ENCODE measurements at places on chromosomes 12 and 14.

DNA sequence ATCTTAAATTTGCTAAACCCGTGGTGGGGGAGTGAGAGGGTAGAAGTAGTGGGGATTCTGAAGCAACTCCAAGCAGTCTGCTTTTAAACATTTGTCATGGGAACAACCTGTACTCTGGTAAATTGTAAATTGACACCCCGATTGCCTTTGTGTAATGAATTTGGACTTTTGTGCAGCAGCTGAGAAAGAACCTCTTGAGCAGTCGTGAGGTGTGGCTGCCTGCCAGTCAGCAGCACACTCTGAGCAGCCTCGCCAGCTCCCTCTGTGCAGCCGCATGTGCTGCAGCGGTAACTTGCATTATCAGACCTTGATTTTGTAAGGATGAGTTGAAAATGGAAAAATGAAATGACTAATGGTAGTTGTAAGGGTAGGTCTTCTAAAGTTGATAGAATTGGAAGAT is 74.3 kb downstream of the SUSD6 start:
- peak overlapping the region; percentile 33 for H3K27ac ChIP-seq
- peaks cover 78% of the 10 kb centered on the region for H3K4me1 ChIP-seq
- no peaks in the 10 kb centered on the region for H3K27me3 ChIP-seq
- peaks cover 11% of the 10 kb centered on the region for H3K36me3 ChIP-seq

DNA sequence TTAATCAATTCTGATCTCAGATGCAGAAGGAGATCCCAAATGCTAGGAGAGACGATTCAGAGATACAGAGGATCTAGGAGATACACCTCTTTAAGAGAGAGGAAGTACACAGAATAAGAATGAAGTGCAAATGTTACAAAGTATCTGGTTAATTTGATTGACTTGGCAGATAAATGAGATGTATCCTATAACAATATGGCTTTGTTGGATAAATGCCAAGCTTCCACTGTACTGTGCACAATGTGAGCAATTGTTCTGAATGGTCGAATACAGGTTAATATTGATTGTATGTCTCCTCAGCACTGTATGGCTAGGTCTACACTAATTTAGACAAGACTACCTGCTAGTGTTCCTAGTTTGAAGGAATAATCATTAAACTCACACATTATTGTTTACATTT is 119.6 kb upstream of the PTPRB start:
- no peak overlapping the region for H3K4me3 ChIP-seq
- no peak overlapping the region for H3K27ac ChIP-seq
- no peaks in the 10 kb centered on the region for H3K4me1 ChIP-seq
- no peak for DNase-seq
- H3K36me3 ChIP-seq = no peaks in the 10 kb centered on the region

DNA sequence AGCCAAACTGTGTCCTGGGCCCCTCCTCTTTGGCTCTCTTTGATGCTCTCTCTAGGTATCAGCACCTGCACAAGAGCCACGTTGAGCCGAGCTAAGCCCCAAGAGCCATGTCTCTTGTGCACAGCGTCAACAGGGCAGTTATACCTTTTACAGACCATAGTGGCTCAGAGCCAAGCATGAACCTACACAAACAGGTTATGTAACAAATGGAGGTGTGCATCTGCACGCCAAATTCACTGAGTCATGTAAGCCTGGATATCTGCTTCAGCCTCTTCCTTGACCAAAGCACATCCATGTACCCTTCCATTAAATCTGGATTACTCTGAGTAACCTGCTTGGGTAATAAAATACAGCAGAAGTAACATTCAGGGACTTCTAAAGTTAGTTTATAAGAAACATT is 509.7 kb downstream of the NAV3 start:
- H3K27me3 ChIP-seq = no peaks in the 10 kb centered on the region
- no peaks in the 10 kb centered on the region for H3K4me1 ChIP-seq
- no peak overlapping the region for H3K27ac ChIP-seq
- H3K36me3 ChIP-seq = no peaks in the 10 kb centered on the region

DNA sequence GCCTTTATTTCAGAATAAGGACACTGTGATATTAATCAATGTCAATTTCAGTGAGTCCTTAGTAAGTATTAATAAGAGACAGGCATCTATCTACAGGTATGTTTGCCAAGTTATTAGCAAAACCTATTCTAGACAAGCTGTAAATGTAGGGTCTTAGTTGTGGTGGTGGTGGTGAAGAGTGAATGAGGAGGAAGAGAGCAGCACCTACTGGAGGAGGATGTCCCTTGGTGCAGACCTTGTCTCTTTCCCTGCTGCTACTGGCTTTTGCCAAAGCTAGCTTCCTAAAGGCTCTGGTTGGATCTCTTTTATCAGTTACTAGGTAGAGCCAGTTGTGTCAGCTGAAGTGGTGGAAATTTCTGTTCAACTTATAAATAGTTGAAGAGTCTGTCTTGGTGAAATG is 304.8 kb upstream of the ATP2B1 start:
- no peaks in the 10 kb centered on the region for H3K27me3 ChIP-seq
- no peak for DNase-seq
- no peaks in the 10 kb centered on the region for H3K36me3 ChIP-seq
- H3K27ac ChIP-seq = no peak overlapping the region
- H3K4me1 ChIP-seq = peaks cover 15% of the 10 kb centered on the region

DNA sequence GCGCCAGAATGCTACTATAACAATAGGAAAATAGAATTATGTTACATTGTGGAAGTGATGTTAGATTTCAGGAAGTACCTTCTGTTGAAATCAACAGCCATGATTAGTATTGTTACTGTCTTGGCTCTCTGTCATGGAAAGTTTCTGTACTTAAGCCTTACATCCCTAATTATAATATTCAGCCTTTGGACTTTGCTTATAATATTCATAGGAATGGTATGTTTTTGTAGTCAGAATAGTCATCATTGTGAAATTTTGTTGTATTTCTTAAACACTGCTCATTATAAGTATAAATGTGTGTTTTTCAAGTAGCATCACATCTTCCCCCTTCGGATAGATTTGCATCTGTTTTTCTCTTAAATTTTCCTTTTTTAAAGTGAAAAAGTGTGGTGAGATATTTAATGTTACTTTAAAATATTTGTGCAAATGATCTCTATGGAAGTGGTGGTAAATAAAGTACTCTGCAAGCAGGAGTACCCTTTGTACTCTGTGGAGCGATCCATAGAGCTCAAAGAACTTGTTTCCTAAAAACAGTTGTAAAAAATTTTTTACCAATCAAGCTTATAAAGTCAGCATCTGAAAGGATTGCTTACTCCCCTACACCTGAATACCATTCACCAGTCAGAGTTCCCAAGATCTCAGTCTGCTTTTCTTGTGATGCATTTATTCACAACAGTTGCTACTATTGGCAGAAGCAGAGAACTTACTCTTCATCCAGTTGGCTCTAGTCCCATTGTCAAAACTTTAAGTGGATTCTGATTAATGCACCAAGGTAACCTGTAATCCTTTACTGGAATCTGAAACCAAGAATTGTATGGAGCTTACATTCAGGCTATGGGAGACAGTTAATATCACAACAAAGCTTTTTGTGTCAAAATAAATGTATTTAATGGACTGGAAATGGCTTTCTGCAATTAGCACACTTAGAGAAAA is 87.8 kb downstream of the RIC8B start:
- H3K27me3 ChIP-seq = no peaks in the 10 kb centered on the region
- no peak for DNase-seq
- no peak overlapping the region for H3K27ac ChIP-seq

GRCh38 chr12:131894981-131895639 is 688 bp downstream of the ULK1 start:
- peaks cover 25% of the 10 kb centered on the region for H3K4me1 ChIP-seq
- H3K27ac ChIP-seq = peak overlapping the region; percentile 76
- no peaks in the 10 kb centered on the region for H3K27me3 ChIP-seq
- no peak for DNase-seq
- peak overlapping the region; percentile 84 for H3K4me3 ChIP-seq
- peaks cover 5% of the 10 kb centered on the region for H3K36me3 ChIP-seq

- H3K4me3 ChIP-seq = no peak overlapping the region
- no peak for DNase-seq
- H3K27me3 ChIP-seq = no peaks in the 10 kb centered on the region
- peaks cover 6% of the 10 kb centered on the region for H3K4me1 ChIP-seq
- H3K27ac ChIP-seq = no peak overlapping the region
- H3K36me3 ChIP-seq = no peaks in the 10 kb centered on the region
These were observed 51.7 kb downstream of the PPFIBP1 start for GRCh38 chr12:27575762-27576118.

DNA sequence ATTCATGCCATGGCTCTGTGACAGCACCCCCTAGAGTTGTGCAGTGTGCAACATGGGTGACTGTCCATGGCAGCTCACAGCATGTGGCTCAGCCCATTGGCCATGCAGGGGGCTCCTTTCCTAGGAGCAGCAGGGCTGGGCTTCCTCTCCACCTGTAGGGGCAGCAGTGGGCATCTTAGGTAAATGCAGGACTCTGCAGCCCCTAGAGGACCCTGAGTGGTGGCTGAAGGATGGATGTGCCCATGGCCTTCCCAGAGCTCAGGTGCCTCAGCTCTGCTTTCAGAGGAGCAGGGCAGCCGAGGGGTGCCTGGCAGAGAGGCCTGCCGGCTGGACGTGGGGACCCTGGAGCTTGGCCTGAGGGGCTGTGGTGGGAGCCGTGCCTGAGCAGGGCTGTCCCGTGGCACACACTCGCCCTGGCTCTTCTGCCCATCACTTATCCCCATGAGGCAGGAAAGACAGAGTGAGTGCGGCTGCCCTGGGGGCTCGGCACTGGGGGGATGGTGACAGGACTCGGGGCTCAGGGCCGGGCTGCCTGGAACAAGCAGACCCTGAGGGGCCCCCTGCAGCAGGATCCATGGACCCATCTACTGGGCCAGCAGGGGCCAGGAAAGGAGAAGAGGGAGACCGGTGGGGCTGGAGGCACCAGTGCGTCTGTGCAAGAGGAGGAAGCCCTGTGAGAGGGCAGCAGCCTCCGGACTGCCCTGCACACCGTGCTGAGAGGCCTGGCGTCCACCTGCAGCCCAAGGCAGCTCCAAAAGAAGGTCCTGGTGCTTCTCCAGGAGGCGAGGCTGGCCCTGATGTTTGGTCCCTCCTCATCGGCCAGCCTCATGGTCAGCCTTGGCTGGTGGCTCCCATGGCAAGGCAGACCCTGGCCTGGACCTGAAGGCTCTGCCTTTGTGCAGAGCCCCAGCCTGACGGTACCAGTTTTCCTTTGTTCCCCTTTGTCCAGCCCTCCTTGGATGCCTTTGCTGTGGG is 7.6 kb downstream of the ADSS1 start:
- H3K4me1 ChIP-seq = no peaks in the 10 kb centered on the region
- no peak for DNase-seq
- peaks cover 2% of the 10 kb centered on the region for H3K36me3 ChIP-seq
- no peaks in the 10 kb centered on the region for H3K27me3 ChIP-seq
- no peak overlapping the region for H3K4me3 ChIP-seq

DNA sequence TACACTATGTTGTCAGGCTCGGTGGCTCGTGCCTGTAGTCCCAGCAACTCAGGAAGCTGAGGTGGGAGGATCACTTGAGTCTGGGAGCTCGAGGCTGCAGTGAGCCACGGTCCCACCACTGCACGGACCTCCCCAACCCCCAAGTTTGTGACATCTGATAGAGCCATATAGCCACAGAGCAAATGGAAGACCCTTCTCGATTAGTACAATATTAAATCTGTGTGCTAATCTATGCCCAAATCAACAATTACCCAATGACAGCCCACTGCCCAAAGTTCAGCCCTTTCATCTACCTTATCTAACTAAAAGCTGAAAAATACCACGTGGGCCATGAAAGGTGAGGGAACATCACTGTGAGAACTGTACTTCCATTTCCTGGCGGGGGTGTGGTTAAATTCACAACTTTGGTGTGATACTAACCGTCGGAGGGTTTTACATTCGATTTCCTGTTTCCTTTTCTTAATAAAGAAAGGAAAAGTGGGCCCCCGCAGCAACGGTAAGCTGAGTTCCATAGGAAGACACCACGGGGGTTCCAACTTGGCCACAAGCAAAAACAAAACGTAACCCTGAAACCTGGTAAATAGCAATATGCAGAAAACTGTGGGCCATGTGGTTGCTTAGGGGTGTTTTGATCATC is 31.2 kb upstream of the FOS start:
- H3K27ac ChIP-seq = peak overlapping the region; percentile 95
- H3K36me3 ChIP-seq = peaks cover 19% of the 10 kb centered on the region

DNA sequence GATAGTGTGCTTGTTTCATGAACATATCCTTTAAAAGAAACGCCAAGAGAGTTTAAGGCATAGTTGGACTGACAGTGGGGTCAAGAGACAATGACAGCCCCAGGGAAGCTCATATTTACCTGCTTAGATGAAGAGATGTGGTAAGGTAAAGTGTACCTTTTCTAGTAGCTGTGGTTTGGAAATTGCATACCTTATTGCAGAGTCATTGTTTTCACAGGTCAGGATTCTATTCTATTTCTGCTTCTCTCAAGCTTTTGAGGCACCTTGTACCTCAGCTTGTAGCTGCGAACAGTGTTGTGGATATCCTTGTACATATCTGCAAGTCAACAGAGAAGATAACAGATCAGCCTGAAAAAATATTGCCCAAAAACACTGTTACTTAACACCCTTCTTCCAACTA is 47.7 kb downstream of the ATP6V1D start:
- H3K36me3 ChIP-seq = peaks cover 11% of the 10 kb centered on the region
- H3K4me3 ChIP-seq = no peak overlapping the region
- H3K4me1 ChIP-seq = no peaks in the 10 kb centered on the region
- no peak for DNase-seq
- H3K27ac ChIP-seq = no peak overlapping the region
- no peaks in the 10 kb centered on the region for H3K27me3 ChIP-seq
